Right lung (tissue), 10 donors: ENCODE measurements at places on chromosomes 1 and 21. TPM values are rescaled to one million over a fixed set of nuclear protein-coding genes. Genes with fewer than 3 reads are reported as not detected.

DNA sequence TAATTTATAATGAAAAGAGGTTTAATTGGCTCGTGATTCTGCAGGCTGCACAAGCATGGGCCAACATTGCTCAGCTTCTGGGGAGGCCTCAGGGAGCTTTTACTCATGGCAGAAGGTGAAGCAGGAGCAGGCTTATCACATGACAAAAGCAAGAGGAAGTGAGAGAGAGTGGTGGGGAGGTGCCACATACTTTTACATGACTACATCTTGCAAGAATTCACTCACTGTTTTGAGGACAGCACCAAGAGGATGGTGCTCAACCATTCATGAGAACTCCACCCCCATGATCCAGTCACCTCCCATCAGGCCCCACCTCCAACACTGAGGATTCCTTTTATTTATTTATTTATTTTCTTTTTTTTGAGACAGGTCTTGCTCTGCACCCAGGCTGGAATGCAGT is 5.5 kb upstream of the PLEKHM2 start:
- no peak for DNase-seq

GRCh38 chr1:20147846-20148570 is 8.9 kb downstream of the PLA2G2F start:
- no peak for DNase-seq

- no peak for DNase-seq
Observed at GRCh38 chr1:78622548-78622947, 2.3 kb downstream of the IFI44L start.

TFAP2E gene
- 5.2 TPM for polyA plus RNA-seq

- DNase-seq: peak; percentile 67
Observed at GRCh38 chr1:153612755-153613331, at the start of gene S100A16. S100A16 (minus strand) TSS chr1:153613137; CDS start chr1:153608151, 4,986 bp downstream.

- no peak for DNase-seq
Observed at GRCh38 chr1:115862403-115862802, 21.5 kb upstream of the NHLH2 start.
